Fibroblast of upper back skin (primary cell): ENCODE measurements at places on chromosomes 11 and 22.
A peak's percentile ranks its signal among the peaks of the same experiment; 100 is the strongest.

DNA sequence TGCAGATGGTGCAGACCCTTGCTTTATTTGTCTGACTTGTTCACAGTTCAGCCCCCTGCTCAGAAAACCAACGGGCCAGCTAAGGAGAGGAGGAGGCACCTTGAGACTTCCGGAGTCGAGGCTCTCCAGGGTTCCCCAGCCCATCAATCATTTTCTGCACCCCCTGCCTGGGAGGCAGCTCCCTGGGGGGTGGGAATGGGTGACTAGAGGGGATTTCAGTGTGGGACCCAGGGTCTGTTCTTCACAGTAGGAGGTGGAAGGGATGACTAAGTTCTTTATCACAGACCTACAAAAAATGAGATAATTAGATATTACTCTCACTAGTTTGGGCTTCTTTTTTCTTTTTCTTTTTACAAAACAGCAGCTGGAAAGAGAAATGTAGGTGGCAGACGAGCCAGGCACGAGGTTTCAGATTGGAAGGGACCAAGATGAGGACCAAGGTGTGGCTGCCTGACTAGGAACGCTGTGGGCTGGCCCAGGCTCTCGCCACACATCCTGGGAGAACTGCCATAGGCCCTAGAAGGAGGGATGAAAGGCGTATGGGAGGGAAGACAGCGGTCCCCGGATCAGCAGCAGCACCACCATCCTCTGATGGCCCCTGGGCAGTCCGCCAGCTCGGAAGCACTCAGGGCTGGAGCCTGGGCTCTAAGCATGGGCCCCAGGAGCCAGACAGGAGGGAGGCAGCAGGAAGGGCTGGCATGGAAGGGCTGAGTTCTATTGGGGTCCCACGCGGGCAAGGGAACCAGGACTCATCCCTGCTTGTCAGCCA is 14.2 kb downstream of the TXN2 start:
- DNase-seq = peak; percentile 92

DNA sequence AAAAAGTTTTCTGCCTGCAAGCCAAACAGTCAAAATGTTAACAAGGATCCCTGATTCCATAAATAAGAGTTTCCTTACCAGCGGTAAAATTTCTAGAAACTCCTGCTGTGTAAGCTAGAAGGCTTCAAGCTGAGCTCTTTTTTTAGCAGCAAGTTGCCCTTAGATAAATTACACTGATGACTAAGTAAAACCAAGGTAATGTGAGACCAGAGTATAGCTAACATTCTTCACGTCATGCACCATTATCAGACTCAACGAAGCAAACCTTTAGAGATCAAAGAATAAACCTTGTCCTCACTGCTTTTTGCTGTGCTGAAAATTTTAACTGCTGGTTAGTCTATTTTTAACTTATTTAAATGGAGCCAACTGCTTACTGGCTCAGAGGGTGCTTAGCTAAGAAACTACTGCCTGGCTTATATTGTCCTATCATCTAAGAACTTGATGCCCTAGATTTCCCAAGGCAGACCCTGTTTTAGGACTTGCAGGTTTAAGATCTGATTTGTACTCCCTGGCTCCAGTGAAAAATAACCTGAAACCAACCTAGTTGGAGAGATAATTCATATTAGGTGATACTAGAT is 900.7 kb downstream of the JRKL start:
- DNase-seq = no peak

DNA sequence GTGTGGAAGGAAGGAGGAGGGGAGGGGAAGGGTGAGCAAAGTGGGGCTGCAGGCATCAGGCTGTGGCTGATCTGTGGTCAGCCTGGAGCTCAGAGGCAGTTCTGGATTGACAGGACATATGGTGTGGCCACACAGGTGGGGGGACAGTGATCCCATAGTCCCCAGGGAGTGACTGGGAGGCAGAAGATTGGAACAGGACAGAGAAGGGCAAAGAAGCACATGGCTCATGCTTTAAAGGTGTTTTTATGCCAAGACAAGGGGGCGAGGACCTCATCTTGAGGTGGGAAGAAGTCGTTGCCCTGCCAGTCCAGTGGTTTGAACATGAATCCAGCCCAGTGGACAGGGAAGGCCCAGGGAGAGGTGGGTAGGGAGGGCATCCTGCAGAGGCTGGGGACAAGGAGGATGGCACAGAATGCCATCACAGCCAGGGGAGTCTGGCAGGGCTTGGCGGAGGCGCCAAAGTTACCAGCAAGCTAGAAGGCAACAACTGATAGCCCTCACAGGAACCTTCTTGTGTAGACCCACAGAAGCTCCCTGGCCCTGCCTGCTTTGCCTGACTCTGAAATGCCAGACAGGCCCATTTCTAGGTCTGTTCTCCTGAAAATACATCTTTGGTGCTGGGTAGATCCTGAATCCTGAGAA is 3.1 kb downstream of the BET1L start:
- no peak for DNase-seq

- no peak for DNase-seq
Measured at GRCh38 chr11:61372659-61373420, 10.7 kb downstream of the TMEM138 start.

- no peak for DNase-seq
Measured at GRCh38 chr11:19359221-19360000, 118.7 kb upstream of the E2F8 start.

- peak; percentile 23 for DNase-seq
Measured at GRCh38 chr11:48193876-48194275, 22.7 kb upstream of the OR4B1 start.

GRCh38 chr22:36955691-36956090 is 42.3 kb downstream of the CSF2RB start:
- no peak for DNase-seq

- DNase-seq = no peak
Measured at GRCh38 chr11:76561245-76561644, 109.3 kb downstream of the LRRC32 start.

DNA sequence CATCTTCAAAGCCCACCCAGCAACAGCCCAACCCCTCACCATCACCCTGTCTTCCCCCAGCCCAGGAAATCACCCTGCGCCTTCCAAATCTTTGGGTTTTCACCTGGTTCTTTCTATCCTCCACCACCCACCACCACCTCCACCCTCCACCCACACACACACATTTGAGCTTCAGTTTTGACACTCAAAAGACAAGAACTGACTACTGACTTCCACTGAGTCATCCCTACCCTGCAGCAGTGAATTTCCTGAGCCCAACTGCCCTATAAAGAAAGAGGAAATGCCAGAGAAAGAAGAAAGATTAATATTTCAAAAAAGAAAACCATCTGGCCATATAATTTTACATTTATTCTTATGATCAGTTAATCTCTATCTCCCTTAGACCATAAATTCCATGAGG is 137.5 kb downstream of the CHST1 start:
- DNase-seq = no peak

DNA sequence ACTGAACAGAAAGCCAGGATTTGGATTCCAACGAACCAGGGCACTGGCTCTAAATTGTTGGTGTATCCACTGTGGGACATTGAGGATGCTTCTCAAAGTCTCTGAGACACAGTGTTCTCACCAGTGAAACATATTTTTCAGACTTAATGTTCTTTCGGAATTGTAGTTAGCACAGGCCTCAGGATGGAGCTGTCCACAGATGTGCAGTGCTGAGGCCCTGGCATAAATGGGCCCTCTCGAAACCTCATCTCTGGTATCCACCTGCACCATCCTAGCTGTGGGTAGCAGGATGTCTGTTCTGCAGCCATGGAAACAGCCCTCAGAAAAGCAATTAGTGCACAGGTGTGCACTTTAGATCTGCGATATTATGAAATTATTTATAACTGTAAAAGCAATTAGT is 656.8 kb downstream of the TBC1D22A start:
- DNase-seq = no peak

DNA sequence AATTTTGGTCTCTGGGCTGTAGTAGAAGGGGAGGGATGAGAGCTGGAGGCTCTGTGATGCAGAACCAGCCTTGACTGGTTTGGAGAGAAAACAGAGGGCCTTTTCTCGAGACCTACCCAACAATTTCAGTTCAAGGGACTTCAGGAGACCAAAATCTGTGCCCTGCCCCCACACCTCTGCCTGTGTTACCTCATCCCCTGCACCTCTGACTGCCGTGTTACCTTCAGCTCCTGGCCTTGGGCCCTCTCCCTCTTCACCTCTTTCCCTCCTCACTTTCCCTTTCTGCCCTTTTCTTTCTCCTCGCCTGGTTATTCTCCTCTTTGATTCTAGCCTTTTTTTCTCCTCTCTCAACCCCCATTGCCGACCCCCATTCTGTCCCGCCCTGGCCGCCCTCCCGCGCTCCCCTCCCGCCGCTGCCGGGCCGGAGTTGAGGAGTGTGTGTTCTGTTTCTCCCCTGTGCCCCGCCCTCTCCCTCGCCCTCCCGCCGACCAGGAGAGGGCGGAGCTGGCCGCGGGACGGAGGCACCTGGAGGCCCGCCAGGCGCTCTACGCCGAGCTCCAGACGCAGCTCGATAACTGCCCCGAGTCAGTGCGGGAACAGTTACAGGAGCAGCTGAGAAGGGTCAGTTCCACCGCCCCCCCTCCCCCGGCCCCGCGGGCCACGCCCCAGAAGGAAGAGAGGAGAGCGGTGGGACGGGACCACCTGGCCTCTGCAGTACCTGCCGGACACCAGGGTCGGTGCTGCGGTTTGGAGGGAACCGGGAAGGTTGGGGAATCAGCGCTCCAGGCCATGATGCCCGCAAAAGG is 27.2 kb downstream of the PHLDB1 start:
- peak; percentile 54 for DNase-seq

DNA sequence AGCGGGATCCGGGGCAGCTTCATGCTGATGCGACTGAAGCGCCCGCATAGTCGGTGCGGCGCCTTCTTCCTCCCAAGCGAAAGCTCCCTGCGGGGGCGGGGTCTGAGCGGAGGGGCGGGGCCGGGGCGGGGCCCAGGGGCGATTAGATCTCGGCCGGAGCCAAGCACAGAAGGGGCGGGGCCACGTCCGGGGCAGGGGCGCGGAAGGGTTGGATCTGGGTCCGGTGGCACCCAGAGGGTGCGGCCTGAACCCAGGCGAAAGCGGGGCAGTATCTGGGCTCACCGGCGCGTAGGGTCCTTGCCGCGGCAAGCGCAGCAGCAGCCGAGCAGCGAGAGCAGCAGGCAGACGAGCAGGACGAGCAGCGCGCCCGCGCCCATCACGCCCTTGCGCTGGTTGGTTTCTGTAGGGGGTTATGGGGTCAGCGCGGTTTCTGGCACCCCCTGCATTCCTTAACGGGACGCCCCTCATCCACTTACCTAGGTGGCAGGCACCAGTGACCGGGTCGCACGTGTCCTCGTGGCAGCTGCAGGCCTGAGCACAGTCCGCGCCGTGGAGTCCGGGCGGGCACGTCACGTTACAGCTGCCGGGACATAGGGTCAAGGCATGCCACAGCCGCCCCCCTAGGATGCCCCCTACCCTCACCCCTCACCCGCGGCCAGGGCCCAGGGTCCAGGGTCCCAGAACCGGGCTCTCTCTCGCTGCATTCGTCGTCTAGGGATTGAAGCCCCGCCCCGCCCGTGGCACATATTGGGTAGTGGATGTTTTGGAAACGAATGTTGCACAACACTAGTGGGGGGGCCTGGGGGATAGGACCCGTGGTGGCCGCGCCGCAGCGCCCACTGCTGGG is 8.1 kb downstream of the SCARF2 start:
- no peak for DNase-seq

DNA sequence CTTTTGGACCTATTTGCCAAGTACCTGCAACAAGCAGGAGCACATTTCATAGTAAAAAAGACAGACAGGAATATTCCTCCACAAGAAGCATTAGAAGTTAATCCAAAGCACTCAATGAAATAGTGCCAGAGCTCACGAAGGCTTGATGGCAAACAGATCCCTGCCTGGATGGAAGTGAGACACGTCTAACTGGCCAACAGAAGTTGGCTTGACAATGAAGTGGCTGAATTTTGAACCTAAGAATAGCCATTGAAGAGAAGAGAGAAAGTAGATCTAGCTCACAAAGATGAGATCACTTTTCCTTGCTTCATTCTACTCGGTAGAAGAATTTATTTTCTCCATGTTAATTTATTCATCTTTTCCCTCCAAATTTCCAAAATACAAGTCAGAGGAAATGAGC is 30.6 kb upstream of the APOA1 start:
- DNase-seq = no peak

DNA sequence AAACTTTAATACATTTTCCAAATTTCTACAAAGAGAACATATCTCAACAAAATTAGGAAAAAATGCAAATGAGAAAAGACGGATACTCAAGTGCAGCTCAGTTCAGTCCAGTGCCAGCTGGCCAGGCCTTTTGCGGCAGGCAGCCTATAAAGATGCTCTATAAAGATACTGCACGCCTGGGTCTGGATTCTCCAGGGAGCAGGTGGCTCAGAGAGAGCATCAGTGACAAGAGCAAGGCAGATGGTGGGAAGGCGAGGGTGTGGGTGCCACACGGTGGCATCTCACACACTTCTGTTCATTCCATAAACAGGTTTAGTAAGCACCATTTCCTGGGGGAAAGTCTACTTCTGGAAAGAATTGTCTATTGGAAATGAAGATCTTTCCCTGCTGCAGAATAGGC is 18.1 kb upstream of the SCN3B start:
- no peak for DNase-seq

DNA sequence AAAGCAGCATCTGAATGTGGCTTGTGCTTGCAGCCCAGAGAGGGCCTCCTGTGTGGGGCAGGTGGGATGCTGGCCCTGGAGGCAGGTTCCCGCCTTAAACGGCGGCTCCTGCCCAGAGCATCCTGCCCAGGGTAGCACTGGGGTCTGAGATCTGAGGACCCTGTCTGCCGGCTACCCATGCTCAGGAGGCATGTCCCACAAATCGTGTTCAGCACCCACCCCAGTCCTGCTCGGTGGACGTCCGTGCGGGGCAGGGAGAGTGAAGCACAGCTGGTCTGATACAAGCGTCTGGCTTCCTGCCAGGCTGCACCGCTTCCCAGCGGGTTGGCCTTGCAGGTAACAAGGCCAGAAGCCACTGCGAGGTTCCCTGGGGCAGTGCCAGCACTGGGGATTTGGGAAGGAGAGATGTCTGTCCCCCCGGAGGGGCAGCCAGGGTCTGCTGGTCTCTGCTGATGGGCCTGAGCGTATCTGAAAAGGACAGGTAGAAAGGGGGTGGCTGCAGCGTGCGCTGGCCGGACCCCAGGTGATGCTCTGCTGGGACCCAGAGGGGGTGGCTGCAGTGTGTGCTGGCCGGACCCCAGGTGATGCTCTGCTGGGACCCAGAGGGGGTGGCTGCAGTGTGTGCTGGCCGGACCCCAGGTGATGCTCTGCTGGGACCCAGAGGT is 3.6 kb downstream of the TRABD start:
- DNase-seq = no peak

DNA sequence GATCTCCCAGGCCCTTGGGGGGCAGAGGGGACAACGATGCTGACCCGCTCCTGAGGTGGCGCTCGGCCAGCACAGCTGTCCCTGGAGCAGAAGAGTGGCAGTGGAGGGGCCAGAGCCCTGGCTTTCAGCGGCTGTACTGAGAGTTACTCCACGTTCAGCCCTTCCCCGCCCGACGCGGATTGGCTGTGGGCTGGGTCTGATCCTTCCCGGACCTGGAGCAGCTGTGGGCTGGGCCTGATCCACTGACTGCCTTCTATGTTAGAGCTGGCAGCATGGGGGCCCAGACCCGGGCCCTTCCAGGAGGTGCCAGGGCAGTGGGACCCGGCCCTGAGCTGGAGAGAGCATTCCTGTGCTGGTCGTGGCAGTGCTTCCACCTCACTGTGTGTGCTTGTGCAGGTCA is 27.8 kb downstream of the YWHAH start:
- DNase-seq = no peak
